ENCODE measurements at places on chromosomes 12 and 14.

GRCh38 chr14:103854017-103854808 is 6.8 kb upstream of the PPP1R13B start:
- no peak for DNase-seq

DNA sequence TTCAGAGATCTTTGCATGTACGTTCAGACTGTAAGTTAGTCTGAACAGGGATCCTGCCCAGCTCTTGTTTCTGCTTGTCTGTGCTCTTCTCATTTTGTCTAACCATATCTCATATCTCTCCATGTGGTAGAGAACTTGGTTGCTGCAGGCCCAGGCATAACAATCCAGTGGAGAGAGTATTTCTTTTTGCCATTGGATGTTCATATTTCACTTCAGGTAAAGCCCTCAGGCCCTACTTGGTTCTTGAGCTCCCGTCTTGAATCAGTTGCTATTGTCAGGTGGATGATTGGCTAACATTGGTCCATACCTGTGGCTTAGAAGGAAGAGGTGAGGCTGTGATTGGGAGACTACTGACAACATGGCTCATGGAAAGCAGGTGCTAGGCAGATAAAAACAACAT is 357.7 kb upstream of the FLRT2 start:
- no peak for DNase-seq

GRCh38 chr14:102461490-102462338 is 47.9 kb downstream of the ANKRD9 start:
- no peak for DNase-seq

GRCh38 chr12:1629338-1630132 is 504 bp downstream of the WNT5B start:
- DNase-seq, result peak; percentile 15

DNA sequence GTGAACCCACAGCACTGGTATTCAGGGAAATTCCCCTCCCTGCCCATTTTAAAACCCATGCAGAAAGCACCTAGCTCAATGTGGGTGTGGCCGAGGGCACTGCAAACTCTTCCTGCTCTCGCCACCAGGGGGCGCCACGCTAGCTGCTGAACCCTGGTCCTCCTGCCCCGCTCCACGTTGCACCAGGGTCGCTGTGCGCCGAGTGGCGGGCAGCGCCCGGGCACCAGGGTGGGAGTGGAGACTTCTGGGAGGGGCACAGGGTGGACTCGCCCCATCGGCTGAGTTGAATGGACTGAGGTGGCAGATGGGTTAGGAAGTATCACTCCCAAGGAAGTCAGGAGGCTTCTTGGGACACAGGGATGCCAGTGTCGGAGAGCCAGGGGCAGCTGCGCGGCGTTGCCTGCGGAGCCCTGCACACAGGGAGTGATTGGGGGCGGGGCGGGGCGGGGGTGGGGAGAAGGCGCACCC is 48.1 kb upstream of the BCL11B start:
- peak; percentile 12 for DNase-seq

- no peak for DNase-seq
Observed at GRCh38 chr12:109276160-109276559, 32.9 kb downstream of the FOXN4 start.

DNA sequence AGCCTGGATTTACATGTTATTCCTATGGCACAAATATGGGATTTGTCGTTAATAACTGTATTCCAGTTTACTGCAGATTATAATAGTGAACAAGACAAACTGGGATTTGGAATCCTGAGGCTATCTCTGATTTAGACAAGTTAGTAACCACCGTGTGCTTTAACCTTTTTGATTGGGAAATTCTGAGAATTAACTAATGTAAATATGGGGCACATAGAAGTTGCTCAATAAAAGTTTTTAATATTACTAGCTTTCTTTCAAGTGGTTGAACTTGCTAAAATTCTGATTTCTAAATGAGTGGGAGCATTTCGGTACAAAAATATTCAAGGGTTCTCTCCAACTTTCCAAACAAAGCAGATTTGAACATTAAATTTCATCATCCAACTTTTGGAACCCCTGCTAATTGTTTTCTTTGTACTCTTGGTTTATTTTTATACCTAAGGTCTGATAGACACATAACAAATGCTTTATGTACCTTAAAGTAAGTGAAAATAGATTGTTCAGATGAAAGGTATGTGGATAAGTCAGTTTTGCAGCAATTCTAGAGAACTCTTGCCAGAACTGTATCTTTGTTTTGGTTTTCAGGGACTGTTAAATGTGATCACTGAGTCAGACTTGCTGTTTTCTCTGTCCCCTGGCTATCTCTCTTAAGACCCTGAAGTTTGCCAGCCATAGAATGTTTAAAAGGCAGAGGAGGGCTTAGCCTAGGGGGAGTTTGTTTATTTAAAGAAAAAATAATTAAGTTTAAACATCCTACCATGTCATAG is 57.5 kb downstream of the FRS2 start:
- DNase-seq, result peak; percentile 78

DNA sequence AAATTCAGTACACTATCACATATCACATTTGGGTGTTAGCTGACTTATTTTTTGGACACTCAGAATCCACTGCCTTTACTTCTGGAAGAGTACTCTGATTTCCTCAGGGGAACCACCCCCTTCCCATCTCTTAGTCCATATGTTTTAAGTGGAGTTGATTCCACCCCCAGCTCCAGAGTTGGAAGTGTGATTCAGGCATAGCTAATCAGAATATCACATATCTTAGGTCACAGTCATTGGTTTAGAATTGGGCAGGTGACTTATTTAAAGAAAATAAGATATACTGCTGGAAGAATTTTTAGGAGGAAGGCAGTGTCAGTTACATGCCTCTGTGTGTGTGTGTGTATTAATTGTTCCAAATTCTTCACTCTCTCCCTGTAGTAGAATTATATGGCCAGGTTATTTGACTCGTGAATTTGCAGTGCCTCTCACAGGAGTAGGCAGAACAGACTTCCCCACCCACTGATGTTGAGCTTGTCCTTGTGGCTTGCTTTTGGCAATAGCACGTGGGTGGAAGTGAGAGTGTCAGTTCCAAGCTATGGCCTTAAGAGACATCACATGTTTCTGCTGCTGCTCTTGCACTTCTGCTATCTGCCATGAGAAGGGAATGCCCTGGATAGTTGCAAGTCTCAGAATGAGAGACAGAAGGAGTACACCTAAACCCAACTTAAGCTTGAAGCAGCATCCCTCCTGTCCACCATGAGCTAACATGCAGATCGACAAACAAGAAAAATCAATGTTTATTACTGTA is 6.4 kb upstream of the GAS2L3 start:
- DNase-seq, result peak; percentile 45

- peak; percentile 71 for DNase-seq
Observed at GRCh38 chr14:21913759-21914158, 240.1 kb upstream of the OR4E1 start.

DNA sequence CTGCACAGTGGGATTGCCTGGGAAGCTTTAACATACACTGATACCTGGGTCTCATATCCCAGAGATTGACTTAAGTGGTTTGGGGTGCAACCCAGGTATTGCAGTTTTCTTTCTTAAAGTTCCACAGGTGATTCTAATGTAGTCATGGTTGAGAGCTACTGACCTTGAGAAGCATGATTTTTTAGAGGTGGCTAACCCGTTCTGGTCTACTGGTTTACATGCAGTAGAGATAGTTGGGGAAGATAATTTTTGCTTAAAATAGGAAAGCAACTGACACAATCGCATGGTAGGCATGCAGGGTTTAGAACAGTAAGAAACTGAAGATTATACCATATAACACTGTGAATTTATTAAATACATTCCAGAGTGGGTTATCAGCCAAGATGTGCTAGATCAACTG is 134.2 kb upstream of the DNM1L start:
- DNase-seq, result no peak

DNA sequence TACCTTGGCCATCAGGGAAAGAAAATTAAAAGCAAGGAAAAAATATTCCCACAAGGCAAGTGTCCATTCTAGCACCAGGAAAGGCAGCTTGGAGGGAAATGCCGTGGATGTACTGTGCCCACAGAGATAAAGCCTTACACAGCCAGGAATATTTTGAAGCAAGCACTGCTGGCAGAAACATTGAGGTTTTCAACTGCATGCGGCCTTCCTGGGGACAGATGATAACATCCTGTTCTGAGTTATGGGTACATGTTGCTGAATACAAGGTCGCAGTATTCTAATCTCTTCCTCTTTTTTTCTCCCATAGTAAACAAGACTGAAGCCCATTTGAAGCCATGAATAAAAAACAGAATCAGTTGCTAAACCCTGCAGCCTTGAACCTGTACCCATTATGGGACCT is 197.1 kb downstream of the BTG1 start:
- no peak for DNase-seq

- no peak for DNase-seq
Observed at GRCh38 chr12:17333287-17333686, 727.3 kb upstream of the LMO3 start.

Measured in fibroblast of mammary gland (primary cell).